ENCODE measurements at places on chromosomes 6 and 20.

GRCh38 chr6:121521164-121521555, 85.7 kb downstream of the GJA1 start:
- H3K4me1 ChIP-seq: no peaks in the 10 kb centered on the region
- H3K36me3 ChIP-seq: no peaks in the 10 kb centered on the region
- no peak overlapping the region for H3K27ac ChIP-seq
- DNase-seq: no peak
- H3K27me3 ChIP-seq: no peaks in the 10 kb centered on the region
- no peak overlapping the region for H3K4me3 ChIP-seq

- no peak overlapping the region for H3K27ac ChIP-seq
- peaks cover 9% of the 10 kb centered on the region for H3K36me3 ChIP-seq
- no peaks in the 10 kb centered on the region for H3K27me3 ChIP-seq
- no peak for DNase-seq
These were observed 103.8 kb downstream of the KHDC1L start for GRCh38 chr6:73121421-73121993.

- H3K27ac ChIP-seq: no peak overlapping the region
- no peaks in the 10 kb centered on the region for H3K4me1 ChIP-seq
- no peaks in the 10 kb centered on the region for H3K27me3 ChIP-seq
- no peak for DNase-seq
- no peak overlapping the region for H3K4me3 ChIP-seq
These were observed 78.3 kb downstream of the CD109 start for GRCh38 chr6:73774311-73774774.

- DNase-seq: no peak
- no peak overlapping the region for H3K27ac ChIP-seq
- no peak overlapping the region for H3K4me3 ChIP-seq
- no peaks in the 10 kb centered on the region for H3K4me1 ChIP-seq
- peaks cover 21% of the 10 kb centered on the region for H3K27me3 ChIP-seq
These were observed 70.6 kb downstream of the NRN1 start for GRCh38 chr6:5936140-5936539.

DNA sequence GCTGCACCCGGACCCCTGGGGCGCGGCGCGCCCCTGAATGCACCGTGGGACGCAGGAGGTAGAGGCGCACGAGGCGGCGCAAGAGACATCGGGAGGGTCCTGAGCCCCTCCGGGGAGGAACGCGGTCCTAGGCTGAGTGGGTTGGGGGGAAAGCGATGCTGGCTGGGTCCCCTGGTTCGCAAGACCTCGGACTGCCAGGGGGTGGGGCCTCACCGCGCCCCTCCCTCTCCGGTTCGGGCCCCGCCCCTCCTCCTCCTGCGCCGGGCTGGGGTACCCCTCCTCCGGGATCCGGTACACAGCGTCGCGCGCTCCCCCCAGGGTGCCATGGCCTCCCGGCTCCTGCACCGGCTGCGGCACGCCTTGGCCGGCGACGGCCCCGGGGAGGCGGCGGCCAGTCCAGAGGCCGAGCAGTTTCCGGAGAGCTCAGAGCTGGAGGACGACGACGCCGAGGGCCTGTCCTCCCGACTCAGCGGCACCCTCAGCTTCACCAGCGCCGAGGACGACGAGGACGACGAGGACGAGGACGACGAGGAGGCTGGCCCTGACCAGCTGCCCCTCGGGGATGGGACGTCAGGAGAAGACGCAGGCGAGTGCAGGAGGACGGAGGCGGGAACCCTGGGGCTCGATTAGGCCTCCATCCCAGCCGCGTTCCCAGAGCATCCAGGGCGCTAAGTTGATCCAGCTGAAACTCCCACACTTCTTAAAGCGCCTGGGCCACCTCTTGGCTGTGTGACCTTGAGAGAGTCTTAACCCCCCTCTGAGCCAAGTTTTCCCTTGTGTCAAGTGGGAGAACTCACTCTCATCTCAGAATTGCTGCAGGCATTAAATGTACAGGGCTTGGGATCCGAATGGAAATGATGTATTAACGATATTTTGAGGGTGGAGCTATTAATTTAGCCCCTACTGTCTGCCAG, 541 bp downstream of the SNX21 start:
- H3K36me3 ChIP-seq: no peaks in the 10 kb centered on the region
- no peaks in the 10 kb centered on the region for H3K27me3 ChIP-seq
- no peak overlapping the region for H3K27ac ChIP-seq
- peak overlapping the region; percentile 71 for H3K4me3 ChIP-seq

DNA sequence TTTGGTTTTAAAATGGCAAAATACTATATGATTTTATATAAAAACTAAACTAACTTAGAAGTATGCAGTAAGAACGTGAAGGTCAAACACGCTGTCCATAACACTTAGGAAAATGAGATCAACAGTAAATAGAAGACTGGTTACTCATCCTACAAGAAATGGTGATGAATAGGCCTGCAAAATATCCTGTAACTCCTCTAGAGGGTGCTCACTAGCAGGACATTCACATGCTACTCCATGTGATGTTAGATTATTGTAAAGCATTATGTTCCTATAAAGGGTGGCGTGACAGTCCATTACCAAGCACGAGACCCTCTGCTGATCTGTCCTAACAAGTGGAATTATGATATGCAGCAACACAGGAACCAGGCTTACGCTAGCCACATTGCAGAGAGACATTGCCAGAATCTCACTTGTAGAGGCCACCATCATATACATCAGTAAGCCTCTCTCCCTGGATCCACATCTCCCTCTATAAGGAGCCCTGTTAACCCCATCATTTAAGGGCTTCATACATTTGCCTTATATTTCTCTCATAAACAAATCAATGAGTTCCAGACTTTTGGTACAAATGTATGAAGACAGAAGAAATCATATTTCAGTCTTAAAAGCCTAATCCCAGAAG, 18.0 kb upstream of the DEFB129 start:
- no peaks in the 10 kb centered on the region for H3K36me3 ChIP-seq
- DNase-seq: peak; percentile 30
- no peak overlapping the region for H3K27ac ChIP-seq
- H3K4me3 ChIP-seq: no peak overlapping the region
- H3K27me3 ChIP-seq: no peaks in the 10 kb centered on the region

DNA sequence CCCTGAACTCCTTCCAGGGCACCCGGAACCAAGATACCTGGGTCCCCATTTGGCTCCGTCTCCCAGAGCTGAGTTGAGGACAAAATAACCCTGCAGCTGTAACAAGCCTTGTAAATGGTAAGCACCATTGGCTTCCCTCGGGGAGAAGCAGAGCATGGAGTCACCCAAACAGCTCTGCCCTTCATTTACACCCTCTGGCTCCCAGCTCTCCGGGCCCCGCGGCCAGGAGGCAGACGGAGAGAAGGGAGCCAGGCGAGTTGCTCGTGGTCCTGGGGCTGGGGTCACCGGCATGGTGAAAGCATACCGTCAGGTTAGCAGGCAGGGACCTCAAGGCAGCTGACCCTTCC, 2.1 kb downstream of the TFEB start:
- peaks cover 42% of the 10 kb centered on the region for H3K4me1 ChIP-seq
- no peaks in the 10 kb centered on the region for H3K36me3 ChIP-seq
- DNase-seq: no peak
- H3K4me3 ChIP-seq: peak overlapping the region; percentile 81

DNA sequence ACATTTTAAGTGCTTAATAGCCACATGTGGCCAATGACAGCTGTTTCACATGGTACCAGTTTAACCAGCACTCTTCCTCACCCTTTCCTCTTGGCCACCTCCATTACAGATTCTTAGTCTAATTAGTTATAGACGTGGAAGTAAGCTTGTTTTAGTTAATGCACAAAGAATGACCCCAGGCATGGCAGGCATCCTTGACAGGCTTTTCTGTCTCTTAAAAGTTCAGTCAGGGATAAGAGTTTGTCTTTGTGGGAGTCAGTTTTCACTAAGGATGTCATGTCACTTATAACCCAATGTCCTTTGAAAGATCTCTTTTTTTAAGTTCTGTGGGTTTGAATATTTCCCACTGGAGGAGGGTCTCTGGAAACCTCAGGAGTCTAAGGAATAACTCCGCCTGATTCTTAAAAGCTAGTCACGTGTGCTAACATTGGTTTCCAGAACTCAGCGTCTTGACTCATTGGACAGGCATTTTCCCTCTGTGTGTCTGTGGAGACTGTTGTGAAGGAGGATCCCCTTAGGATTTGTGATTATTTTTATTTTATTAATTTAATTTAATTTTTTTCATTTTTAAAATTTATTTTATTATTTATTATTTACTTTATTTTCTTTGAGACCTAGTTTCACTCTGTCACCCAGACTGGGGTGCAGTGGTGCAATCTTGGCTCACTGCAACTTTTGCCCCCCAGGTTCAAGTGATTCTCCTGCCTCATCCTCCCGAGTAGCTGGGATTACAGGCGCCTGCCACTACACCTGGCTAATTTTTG, 171.4 kb downstream of the ZFAND3 start:
- no peaks in the 10 kb centered on the region for H3K27me3 ChIP-seq
- H3K27ac ChIP-seq: no peak overlapping the region
- no peak overlapping the region for H3K4me3 ChIP-seq
- DNase-seq: no peak
- no peaks in the 10 kb centered on the region for H3K36me3 ChIP-seq
- H3K4me1 ChIP-seq: peaks cover 63% of the 10 kb centered on the region

DNA sequence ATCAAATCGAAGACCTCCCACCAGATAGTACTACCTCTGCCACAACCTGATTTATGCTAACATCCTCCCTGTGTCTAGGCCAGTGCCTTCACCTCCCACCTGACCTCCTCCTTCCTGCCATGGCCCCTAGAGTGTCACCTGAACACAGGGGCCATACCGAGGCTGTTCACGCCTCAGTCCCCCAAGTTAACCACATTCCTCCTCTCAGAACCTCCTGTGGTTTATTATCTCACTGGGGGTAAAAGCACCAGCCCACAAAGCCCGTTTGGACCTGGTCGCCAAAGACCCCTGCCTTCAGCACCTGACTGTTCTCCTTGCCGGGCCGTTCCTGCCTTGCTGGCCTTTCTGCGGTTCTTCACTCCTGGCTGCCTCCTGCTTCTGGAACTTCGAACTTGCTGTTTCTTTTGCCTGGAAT, 13.7 kb downstream of the MAS1 start:
- H3K27ac ChIP-seq: no peak overlapping the region
- no peaks in the 10 kb centered on the region for H3K36me3 ChIP-seq
- no peaks in the 10 kb centered on the region for H3K27me3 ChIP-seq

DNA sequence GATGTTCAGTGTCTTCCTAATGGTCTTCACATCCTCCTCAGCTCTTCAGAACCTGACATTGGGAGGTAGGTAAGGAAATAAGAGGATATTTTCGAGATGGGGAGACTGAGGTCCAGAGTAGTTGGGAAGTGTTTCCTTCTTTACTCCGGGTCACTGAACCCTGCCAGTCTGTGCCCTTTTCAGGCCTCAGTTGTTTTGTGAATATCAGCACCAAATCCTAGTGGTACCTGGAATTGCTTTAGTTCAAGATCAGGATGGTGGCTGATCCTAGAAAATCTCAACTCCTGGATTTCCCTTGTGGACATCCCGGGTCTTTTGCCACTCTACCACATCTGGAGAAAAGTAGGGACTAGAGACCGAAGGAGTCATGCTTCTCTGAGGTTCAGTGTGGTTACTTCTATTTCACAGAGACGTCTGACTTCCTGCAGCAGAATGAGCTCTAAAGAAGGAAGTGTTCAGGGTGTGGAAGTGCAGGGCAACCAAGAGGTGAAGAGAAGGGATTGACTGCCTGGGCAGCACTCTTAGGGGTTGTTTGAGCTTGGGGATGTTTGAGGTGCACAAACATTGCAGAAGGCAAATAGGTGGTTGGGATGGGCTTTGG, 995 bp downstream of the STK4 start:
- H3K27me3 ChIP-seq: no peaks in the 10 kb centered on the region
- DNase-seq: peak; percentile 49
- H3K4me1 ChIP-seq: peaks cover 60% of the 10 kb centered on the region
- peak overlapping the region; percentile 100 for H3K27ac ChIP-seq
- peaks cover 49% of the 10 kb centered on the region for H3K36me3 ChIP-seq

- H3K36me3 ChIP-seq: no peaks in the 10 kb centered on the region
- no peaks in the 10 kb centered on the region for H3K27me3 ChIP-seq
- DNase-seq: no peak
- no peak overlapping the region for H3K27ac ChIP-seq
- H3K4me1 ChIP-seq: no peaks in the 10 kb centered on the region
These were observed 676.9 kb downstream of the HACE1 start for GRCh38 chr6:104182811-104183210.

GRCh38 chr20:51275826-51276225, 252.9 kb upstream of the KCNG1 start:
- H3K4me1 ChIP-seq: no peaks in the 10 kb centered on the region
- H3K27ac ChIP-seq: no peak overlapping the region
- DNase-seq: no peak
- H3K27me3 ChIP-seq: peaks cover 67% of the 10 kb centered on the region

- no peaks in the 10 kb centered on the region for H3K27me3 ChIP-seq
- no peak overlapping the region for H3K4me3 ChIP-seq
- no peak overlapping the region for H3K27ac ChIP-seq
- peaks cover 73% of the 10 kb centered on the region for H3K36me3 ChIP-seq
- no peaks in the 10 kb centered on the region for H3K4me1 ChIP-seq
- DNase-seq: no peak
These were observed 32.5 kb downstream of the ZC3H12D start for GRCh38 chr6:149452037-149452939.

DNA sequence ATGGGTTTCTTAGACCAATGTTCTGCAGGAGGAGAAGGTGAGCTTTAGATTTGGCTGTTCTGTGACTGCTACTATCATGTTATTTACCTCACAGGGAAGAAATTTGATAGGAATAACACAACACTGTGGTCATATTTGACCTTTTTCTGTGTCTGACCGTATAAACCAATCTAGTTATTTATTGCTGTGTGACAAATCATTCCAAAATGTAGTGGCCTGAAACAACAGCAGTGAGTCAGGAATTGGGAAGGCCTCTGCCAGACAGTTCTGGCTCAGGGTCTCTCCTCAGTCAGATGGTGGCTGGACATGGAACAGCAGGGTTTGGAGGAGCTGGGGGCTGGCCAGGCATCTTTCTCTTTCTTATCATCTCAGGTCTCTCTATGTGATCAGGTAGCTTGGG, 33.0 kb downstream of the RIPOR2 start:
- H3K27me3 ChIP-seq: no peaks in the 10 kb centered on the region
- DNase-seq: no peak
- no peak overlapping the region for H3K4me3 ChIP-seq
- peaks cover 95% of the 10 kb centered on the region for H3K4me1 ChIP-seq
- H3K27ac ChIP-seq: peak overlapping the region; percentile 83
